Endodermal cell (in vitro differentiated cells): ENCODE measurements at places on chromosomes 13 and 19.

- no peak for DNase-seq
These were observed 27.1 kb downstream of the DGKH start for GRCh38 chr13:42075517-42075916.

- DNase-seq, result no peak
These were observed 30.5 kb downstream of the ZNF701 start for GRCh38 chr19:52600639-52601024.

DNA sequence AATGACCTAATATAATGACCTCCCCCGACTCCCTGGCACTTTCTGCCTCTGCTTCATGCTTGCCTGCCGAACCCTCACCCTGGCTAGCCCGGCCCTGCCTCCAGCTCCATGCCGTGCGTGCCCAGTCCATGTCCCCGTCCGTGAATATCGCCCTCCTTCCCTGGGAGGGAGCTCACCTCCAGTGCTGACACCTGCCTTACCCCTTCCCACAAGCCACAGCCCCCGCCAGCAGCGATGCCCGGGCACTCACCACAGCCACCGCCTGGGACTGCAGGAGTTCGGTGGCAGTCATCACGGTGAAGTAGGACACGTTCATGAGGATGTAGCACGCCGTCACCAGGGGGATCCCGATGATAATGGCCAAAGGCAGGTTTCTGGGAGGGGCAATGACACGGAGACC lies 10.0 kb downstream of the SLC7A9 start:
- no peak for DNase-seq

GRCh38 chr19:3586127-3586626 lies 899 bp downstream of the GIPC3 start:
- peak; percentile 81 for DNase-seq

DNA sequence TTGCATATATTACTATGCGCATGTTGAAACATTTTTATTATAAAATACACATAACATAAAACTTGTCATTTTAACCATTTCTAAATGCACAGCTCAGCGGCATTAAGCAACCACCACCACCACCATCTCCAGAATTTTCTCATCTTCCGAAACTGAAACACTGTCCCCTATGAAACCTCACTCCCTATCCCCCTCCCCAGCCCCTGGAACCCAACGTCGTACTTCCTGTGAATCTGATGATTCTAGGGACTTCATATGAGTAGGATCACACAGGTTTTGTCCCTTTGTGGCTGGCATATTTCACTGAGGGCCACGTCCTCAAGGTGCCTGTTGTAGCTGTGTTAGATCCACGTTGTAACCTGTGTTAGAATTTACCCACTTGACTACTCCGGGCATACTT lies 716 bp upstream of the MAP2K2 start:
- DNase-seq, result no peak

DNA sequence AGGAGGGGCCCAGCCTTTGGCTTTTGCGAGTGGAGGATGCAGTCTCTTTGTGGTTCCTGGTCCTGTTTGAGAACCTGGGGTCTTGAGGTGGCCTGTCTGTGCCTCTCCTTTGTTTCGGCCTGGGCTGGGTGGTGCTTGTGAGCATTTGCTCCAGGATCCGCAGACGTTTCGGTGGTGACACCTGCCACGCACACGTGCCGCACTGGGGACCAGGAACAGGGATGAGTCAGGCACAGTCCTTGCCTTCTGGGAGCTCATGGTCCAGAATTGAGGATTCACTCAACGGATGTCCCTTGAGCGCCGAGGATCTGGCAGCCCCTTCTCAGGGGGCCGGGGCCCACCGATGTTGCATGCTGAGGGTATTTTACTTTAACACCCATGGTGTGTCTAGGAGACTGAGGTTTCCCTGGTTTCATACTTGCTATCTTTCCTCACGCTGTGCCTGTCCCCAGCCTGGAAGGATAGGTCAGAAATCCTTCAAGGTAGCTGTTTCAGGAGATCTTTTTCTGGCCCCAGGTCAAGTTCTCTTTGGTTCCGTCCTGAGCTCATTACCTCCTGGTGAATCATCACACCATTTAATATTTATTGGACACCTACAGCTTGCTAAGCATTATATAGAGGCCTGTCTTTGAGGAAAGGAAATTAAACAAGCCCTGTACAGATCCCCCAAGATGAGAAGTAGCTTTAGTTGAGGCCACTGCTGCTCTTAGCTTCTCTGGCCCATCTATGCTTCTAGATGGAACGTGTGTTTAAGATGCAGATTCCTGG lies 5.1 kb downstream of the HDGFL2 start:
- DNase-seq, result no peak

DNA sequence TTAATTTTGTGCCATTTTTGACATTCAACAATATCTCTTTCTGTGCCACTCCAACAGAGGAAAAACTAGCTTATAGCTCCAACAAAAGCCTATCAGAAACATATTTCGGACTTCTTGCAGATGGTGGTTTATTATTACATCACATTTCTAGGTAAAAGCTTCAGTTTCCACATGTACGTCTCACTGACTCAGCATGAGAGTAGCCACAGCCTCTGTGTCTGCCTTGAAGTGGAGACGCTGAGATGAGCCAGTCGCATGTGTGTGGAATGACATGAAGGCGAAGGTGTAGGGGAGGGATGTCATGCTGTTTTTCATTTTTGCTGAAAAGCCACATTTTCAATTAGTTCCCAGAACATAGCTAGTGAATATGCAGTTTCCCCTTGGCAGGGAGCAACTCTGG lies 598.6 kb downstream of the EFNB2 start:
- no peak for DNase-seq

DNA sequence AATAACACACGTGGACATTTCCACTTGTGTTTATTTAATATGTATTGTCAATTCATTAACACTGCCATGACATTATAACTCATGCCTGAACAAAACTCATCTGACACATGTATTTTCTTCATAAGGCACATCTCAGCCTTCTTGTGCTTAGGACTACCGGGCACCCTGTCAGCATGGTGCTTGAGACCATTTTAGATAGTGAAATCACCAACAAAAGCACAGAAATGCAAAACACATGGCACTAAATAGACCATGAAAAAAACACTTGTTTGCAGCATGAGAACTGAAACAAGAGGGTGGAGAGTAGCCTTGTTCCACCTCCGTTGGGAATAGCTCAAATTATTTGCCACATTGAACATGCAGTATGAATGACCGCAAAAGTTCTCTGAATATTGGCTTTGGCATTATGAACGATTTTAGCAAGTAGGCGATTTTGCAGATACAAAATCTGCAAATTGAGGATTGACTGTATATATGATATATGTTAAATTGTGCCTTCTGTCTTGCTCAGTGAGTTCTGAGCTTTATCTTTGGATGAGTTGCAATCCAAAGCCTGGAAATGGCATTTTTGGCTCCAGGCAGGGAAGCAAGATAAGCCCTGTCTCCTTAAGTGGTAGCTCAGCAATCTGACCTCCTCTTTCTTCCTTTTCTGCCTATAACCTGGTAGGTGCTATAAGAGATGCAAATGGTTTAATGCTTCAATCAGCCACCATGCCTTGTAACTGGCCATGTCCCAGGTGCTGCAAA lies 328.2 kb downstream of the HS6ST3 start:
- DNase-seq, result no peak

GRCh38 chr19:3184847-3185460 lies 776 bp upstream of the NCLN start:
- DNase-seq, result no peak

DNA sequence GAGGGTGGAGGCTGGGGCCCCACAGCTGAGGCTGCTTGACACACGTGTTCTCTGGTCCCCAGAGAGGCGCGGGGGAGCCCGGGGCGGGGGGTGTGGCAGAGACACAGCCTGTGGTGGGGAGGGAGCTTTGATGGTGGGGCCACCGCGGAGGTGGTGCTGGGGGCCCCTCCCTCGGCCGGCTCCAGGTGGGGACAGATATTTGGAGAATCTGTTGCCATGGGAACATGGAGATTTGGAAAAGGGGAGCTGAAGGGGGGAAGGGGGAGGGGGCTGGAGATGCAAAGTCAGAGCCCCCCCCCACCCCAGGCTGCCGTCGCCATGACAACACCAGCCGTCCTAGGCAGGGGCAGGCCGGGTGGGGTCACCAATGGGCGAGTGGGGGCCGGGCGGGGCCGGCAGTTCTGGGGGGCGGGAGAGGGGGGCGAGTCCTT lies 1.2 kb downstream of the PRKCG start:
- peak; percentile 56 for DNase-seq

DNA sequence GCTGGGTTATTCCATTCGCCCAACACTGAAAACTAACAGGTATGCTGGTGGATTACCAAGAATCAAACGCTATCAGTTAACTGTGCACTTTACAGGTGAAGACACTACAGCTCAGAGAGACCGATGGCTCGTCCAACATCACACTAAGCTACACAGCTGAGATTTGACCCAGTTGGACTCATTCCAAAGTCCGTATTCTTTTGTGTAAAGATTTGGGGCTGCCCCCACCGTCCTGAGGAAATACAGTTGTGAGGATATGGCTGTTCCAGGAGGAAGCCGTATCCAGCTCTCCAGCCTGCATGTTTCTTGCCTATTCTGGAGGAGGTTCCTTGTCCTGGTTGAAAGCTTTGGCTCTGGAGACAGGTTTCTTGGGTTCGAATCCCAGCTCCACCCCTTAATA lies 4.2 kb downstream of the ZSCAN5A start:
- DNase-seq, result no peak

DNA sequence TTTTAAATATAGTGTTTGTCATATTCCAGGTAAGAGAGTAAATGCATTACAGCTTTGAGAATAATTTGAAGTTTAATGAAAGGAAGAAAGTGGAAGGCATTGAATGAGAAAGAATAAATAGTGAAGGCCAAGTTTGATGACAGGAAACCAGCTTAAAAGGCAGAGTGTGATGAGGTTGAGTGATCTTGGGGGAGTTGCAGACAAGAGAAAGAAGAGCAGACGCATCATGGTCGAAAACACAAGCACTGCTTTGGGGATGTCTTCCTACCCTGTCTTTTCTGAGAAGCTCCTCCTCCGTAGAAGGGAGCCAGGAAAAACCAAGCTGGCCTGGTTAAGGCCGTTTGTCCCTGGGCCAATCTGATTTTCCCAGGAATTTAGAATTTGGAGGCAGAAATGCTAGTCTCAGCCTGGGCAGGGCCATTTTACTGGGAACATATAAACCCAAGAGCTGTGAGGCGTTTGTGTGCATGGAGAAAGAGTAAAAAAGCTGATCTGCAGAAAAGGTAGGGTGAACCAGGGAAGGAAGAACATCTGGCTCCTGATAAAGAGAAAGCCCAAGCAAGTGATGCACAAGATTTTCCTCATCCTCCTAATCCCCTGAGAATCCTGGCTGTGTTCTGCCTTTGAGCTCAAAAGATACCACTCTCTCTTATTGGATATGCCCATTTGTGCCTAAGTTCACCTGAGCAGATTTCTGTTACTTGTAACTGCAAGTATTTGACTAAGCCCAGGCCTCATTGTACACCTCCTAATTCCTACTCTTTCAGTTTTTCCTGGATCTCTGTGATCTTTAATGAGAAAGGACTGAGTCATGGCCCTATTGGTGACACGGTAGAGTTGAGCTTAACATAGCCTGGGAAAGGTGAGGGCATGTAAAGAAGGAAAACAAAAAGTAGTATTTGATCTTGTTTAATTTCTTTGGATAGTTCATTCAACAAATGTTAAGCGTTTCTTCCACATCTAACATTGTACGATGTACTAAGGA lies 80.0 kb downstream of the WDFY2 start:
- DNase-seq, result no peak

- DNase-seq, result peak; percentile 94
These were observed 38.4 kb upstream of the TCF3 start for GRCh38 chr19:1690699-1691307.

GRCh38 chr19:44580366-44580895 lies 32.9 kb upstream of the IGSF23 start:
- peak; percentile 33 for DNase-seq

DNA sequence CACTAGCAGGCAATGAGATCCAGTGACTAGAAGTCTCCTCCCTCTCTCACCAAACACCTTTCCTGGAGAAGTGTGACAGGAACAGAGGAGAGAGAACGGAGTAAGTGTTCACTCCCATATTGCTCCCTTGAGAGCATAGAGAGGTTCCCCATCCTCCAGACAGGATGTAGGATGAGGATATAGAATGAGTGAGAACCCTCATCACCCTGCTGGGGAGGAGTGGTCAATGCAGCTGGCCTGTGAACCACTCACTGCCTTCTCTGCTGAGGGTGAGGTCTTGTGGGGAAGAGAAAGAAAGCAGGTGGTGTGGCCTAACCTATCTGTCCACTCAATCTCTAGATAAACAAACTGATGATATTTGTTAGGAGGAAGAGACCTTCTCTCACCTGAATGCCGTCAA lies 386.6 kb downstream of the PCDH20 start:
- DNase-seq, result peak; percentile 83

GRCh38 chr19:4038661-4039423 lies 27.9 kb downstream of the ZBTB7A start:
- no peak for DNase-seq

GRCh38 chr13:108363666-108364065 lies 94.1 kb downstream of the TNFSF13B start:
- no peak for DNase-seq

- no peak for DNase-seq
These were observed 73.2 kb downstream of the DIAPH3 start for GRCh38 chr13:60090574-60090973.

DNA sequence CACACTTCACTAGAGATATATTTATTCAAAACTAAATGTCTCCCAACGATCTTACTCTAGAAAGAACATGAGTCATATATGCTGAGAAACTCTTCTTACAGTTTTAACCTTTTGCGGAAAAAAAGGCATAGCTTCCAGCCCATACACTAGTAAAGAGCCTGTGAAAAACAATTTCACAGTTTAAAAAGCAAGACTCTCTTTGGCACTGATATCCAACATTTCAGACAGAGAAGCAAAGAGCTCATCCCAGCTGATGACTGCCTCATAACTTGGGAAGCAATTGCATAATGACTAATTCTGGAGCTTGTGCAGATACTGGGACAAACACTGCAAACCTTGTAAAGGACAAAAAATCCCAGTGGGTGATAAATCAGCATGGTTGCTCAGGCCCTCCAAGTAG lies 88.0 kb downstream of the ENOX1 start:
- no peak for DNase-seq

DNA sequence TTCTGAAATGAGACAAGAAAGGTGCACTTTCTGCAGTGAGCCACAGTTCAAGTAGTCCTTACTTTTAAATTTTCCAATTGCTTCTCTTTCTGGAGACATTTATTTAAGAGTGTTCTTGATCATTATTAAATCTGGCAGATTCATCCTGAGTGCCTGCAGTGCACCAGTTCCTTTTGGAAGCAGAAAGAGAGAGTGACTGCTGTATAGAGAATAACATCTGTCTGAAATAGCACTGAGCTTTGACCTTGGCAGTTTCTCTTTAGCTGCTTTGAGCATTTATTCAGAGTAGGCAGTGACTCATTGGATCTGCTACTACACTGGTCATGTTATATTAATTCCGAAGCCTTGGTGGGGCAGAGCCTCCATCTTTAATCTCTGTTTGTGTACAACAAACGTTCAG lies 1373.7 kb downstream of the PCDH9 start:
- DNase-seq, result no peak

DNA sequence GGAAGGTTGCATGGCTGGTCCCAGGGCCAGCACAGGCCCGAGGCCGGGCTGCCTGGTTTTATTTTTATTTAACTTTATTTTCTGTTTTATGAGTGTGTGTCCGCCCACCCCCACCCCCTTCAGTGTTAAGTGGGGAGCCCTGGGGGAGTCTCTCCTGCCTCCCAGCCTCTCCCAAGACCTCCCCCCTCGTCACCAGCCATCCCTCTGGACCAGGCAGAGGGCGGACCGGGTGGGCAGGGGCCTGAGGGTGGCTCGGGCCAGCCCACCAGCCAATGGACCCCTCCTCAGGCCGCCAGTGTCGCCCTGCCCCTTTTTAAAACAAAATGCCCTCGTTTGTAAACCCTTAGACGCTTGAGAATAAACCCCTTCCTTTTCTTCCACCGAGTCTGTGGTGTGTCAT lies 531 bp upstream of the TGFBR3L start:
- no peak for DNase-seq
